ENCODE measurements at places on chromosomes 11 and 22.

- no peak for DNase-seq
Measured at GRCh38 chr11:5703741-5704536, 14.3 kb downstream of the TRIM22 start.

DNA sequence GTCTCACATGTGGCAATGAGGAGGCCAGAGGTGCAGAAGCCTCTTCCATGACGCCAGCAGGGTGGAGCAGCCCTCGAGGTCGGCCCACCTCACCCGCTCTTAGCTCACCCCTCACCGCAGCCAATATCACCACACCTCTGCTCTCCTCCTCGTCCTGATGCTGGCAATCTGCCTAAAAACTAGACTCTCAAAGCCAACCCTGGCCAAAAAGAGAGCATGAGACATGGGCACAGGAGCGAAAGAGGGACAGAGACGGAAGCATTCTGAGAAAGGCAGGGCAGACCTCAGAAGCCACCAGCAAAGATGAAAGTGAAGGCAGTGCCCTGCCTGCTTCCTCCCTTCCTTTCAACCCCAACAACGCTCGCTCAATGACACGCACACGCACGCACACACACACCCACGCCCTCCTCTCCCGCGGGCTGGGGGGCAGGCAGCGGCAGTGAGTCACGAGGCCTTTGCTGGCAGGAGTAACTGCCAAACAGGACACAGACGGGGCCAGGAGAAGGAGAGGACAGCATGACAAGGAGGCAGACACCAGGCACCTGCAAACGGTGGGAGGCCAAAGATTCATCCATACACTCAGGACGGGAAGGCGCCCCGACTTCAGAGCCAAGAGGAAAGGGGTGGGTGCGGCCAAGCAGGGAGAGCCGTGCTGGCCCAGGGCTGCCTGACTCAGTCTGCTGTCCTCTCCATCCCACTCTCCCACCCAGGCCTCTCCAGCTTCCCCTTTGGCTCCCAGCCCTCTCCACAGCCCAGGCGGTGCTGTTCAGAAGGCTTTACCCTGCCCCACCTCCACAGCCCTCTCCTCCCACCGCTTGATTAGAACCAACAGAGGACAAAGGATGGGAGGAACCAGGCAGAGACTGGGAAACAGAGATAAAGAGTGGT is 11.4 kb downstream of the IGSF9B start:
- peak; percentile 86 for DNase-seq

GRCh38 chr11:115776916-115777315 is 272.7 kb upstream of the CADM1 start:
- no peak for DNase-seq

DNA sequence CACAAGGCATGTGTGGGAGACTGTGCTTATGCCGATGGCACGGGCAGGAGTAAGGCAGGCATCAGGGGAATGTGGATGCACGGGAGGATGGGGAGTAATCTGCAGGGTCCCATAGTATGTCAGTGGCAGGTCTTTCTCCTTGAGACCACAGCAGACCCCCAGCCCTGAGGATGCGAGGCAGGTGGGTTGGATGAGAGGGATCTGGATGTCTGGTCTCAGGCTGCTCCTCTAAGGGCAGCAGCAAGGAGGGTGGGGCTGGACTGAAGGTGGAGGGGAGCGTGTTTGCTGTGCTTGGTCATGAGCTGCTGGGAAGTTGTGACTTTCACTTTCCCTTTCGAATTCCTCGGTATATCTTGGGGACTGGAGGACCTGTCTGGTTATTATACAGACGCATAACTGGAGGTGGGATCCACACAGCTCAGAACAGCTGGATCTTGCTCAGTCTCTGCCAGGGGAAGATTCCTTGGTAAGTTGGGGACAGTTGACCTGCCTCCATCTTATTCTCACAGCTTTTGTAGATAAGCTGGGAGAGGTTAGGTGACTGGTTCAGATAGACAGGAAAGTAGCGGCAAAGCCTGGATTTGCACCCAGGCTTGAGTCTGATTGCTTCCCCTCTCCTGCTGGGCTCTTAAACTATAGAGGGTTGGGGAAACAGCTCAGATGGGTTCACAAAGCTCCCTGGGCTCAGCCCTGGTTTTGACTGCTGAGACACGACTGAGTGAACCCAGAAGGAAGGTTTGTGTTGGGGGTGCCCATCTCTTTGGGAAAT is at the start of gene APOL1:
TSS of gene APOL1 (plus strand) at position 380 of the 769 bp plus-strand sequence. CDS start 1,823 bp downstream, outside the sequence.
- DNase-seq, result peak; percentile 57

GRCh38 chr11:5004424-5005274 is 10.0 kb downstream of the OR51L1 start:
- no peak for DNase-seq

- no peak for DNase-seq
Measured at GRCh38 chr11:112042161-112042960, 17.2 kb downstream of the DLAT start.

DNA sequence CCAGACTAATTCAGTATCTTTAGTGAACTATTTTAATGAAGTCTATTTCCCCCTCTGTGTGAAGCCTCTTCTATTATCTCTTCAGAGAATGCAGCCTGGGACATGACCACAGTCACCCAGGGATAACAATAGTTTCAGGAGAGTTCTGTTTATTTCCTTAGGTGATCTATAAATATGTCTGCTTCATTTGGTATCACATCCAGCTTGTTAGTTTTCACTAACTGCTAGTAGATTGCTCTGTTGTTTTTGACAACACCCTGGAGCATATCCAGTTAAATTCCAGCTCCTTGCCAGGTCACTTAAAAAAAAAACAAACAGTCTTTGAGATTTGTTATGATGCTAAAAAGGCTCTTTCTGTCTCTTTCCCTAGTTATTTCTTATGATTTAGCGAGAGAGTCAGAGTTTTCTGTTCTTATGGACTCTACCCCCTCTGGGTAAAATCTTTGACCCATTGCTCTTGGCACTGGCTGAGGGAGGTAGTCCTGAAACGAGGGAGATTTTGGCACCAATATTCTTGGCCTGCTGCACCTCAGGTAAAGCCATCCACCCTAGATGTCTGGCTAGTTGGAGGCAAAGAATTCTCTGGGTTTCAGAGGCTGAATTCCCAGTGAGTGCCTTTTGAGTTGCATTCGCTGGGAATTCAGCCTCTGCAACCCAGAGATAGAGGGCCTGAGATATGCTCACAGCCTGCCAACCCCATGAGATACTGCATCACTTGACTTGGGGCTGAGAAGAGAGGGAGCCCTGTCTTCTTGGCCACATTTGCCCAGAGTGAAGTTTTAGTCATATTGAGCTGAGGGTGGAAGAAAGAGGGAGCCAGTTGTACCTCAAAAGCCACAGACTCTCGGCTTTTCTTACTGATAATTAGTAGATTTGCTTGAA is 159.1 kb downstream of the PGR start:
- no peak for DNase-seq

DNA sequence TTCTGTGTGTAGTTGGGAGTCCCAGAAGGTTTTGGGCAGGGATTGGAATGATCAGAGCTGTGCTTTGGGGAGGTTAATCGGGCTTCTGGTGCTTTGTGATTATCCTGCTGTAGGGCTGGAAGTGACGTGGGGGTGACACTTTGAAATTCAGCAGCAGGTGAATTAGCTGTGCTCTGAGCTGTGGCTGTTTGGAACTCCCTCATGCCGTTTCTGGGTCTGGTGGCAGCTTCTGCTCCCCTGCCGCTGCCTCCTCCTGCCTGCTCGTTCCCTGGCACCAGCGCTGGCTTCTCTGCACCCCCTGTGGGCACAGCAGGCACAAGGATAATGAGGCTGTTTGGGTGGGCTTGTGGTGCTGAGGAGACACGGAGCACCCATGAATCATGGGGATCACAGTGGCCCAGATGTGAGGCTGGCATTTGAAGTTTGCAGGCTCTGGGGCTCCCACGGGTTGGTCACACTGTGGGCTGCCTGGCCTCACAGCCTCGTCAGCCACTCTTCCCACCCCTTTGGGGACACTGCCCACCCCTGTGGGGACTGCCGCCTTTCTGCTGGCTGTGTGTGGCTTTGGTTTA is 49.7 kb downstream of the TBC1D22A start:
- no peak for DNase-seq

- DNase-seq, result no peak
Measured at GRCh38 chr11:126739499-126740145, 260.9 kb downstream of the KIRREL3 start.

GRCh38 chr11:58428021-58428420 is at the start of gene OR5B2:
Gene OR5B2, minus strand, starts transcription at chr11:58428121. Its CDS starts 4,860 bp downstream, at chr11:58423261.
- no peak for DNase-seq

Data from activated naive CD4-positive, alpha-beta T cell treated with Interleukin-2 at 50 U/mL for 16 hours (primary cell).